ENCODE measurements at places on chromosomes 12 and 14. TPM values are rescaled to one million over a fixed set of nuclear protein-coding genes. Genes with fewer than 3 reads are reported as not detected.

DNA sequence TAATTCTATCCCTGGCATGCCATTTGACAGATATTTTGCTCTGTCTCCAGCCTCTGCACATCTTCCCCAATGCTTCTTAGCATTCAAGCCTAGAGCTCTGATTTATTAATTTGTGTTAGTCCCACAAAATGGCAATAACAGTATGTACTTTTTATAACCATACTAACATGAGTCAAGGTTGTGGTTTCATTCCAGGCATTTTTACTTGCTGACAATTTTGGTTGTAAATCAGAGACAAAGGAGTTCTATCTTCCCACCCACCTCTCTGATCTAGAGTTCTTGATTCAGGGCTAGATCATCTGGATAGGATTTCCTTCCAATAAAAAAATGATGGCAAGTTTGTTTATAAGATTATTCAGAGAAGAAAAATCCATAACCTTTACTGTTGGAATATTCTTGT is 18.5 kb upstream of the CISTR start:
- DNase-seq = no peak

CLEC2B gene
- polyA plus RNA-seq = 2.6 TPM

DNA sequence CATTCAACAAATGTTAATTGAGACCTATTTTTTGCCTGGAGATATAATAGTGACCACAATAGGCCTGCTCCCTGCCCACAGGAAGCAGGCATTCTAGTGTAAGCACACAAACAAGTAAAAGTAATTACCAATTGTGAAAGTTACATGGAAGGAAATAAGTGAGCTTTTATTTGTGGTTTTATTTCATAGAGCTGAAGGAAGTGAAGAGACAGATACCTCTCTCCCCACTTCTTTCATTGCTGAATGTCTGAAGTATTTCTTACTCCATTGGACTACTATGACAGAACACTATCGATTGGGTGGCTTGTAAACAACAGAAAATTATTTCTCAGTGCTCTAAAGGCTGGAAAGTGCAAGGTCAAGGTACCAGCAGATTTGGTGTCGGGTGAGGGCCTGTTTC is 183.5 kb downstream of the PRKCH start:
- no peak for DNase-seq

TCL1B gene
- 0.20 TPM for polyA plus RNA-seq

DNA sequence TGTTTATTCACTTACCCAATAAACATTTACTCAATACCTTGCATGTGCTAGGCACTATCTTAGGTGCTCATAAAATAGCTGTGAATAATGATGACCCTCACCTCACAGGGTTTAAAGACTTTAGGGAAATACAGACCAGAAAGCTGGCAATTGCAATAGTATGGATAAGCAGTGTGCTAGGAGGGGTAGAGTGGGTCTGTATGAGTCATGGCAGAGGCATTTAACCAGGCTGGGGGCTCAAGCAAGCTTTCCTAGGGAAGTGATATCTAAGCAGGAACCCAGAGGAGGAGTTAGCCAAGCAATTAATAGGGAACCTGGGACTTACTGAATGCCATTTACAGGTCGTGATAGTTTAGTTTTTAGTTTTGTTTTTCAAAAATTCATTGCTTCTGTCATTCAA is 123.9 kb upstream of the CCDC198 start:
- no peak for DNase-seq

GRCh38 chr12:47530050-47530449 is 175.8 kb downstream of the RPAP3 start:
- no peak for DNase-seq

DNA sequence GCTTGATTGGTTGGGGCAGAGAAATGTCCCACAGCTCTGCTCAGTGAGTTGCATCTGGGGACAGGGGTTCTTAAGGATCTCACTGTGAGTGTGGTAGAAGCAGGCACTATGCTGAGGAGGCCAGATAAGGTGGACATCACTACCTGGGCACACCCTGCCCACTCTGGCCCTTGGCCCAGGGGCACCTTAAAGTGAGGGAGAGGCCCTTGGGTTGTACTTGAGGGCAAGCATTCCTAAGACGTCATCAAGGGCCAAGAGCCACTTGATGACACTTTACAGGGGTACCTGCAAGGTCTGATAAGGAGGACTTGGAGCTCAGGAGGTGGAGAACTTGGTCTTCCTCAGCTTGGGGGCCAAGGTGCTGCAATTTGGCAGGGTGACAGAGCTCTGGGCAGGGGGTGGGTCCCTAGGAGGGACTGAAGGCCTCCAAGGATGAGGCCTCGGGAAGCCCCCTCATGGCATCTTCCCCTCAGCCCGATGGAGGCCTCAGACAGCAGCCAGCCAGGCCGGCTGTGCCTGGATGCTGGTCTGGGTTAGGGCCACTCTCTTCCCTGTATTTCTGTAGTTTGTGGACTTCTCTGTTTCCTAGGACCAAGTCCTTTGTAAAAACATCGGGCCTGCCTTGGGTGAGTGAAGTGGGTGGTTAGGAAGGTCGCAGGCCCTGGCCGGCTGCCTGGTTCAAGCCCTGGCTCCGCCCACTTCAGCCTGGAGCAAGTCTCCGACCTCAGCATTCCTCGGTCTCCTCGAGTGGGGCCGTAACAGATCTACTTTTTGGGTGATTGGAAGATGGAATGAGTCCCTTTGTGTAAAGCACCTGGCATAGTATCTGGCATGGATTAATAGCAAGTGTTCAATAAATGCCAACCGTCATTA is 24.8 kb downstream of the GPR68 start:
- no peak for DNase-seq

- no peak for DNase-seq
Observed at GRCh38 chr14:70885343-70886022, 21.8 kb upstream of the PCNX1 start.

- no peak for DNase-seq
Observed at GRCh38 chr14:77024171-77024691, 4.3 kb downstream of the IRF2BPL start.

- DNase-seq = no peak
Observed at GRCh38 chr12:130591736-130592135, 124.4 kb downstream of the RIMBP2 start.

DNA sequence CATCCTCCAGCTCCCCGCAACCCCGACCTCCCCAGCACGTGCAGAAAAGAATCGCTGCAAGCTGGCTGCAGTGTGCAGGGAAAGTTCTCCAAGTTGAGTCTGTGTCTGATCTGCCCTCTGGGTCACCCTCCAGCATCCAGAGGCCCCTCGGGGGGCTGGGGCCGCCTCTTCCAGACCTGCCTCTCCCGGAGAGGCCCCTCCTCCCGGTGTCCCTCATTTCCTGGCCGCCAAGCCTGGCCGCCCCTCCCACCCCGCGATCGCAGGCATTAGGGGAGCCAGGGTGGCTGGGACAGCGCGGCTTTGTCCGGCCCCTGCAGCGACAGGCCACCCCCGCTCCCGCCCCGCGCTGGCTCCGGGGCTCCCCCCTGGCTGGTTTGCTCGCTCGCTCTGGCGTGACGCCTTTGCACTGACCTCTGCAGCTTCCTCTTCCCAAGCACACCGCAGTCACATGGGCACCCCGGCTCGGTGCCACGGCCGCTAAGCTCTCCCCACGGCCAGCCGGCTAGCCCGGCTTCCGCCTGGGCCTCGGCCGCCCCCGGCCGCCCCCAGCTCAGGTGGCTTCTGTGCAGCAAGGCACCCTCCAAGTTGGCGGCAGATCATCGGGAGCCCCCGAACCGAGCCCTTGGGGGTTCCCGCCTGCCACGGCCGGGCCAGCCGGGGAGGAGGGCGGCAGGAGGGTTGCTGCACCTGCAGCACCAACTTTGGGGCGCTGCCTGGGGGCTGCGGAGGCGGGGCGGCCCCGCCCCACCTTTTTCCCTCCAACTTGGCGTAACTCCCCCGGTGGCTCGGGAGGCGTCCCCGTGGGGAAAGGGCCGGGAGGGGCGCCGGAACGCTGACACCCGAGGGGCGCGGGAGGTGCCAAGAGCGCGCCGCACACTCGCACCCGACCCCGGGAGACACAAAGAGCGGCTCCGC is 43.7 kb downstream of the KDM2B start:
- peak; percentile 72 for DNase-seq

FLRT2 gene
- polyA plus RNA-seq = 217 TPM

DNA sequence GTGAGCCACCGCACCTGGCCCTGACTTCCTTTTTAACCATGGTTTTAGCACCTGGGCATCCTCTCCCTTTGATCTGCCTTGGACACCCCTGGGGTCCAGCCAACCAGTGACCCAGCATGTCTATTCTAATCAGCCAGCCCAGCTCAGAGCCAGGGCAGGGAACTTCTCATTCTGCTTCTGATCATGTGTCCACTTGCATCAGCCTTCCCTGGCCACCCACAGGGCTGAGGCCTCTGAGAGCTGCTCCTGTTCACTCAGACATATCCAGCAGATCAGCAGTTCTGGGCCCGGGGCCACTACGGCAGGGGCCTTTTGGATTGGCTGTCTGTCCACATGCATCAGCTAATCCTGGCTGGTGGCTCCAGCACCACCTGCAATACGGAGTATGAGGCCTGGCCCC is 117.9 kb upstream of the MAP1LC3B2 start:
- DNase-seq = no peak

OTUB2 gene
- 2.6 TPM for polyA plus RNA-seq

GRCh38 chr14:75176142-75176820 is at the start of gene TMED10:
TMED10 (minus strand) TSS chr14:75176612; CDS start chr14:75176579, 33 bp downstream.
- DNase-seq = peak; percentile 87

DNA sequence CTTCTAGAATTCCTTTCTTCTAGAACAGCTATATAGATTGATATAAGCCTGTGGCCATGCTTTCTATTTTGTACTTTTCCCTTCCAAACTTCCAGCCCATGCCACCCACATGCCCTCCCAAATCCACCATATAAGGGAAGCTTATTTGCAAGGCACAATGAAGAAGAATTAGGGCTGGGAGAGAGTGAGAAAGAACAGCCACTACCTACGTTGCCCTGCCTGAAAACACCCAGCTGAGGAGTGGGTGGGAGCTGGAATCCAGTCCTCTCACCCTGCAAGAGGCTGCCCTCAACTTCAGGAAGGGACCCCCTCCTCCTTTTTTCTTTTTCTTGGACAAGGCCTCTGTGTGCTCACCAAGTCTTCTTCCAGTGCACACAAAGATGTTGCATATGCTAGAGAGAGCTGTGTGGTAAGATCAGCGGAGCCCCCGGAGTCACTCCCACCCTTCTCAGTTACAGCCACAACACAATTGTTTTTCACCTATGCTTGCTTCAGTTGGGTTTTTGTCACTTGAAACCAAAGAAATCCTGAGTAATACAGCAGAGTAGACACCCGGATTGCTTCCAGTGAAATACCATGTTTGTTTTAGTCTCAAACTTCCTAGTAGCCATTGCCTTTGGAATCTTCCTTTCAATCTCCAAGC is 38.8 kb downstream of the CDKL1 start:
- no peak for DNase-seq

DNA sequence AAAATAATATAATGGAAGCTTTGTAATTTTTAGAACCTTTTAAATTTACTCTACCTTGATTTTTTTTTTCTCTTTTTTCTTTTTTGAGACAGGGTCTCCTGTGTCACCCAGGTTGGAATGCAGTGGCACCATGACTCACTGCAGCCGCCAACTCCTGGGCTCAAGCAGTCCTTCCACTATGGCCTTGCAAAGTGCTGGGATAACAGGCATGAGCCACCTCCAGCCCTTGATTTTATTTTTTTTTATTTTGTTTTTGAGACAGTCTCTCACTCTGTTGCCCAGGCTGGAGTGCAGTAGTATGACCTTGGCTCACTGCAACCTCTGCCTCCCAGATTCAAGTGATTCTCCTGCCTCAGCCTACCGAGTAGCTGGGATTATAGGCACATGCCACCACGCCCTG is 65.3 kb upstream of the TRAF3 start:
- DNase-seq = no peak

DNA sequence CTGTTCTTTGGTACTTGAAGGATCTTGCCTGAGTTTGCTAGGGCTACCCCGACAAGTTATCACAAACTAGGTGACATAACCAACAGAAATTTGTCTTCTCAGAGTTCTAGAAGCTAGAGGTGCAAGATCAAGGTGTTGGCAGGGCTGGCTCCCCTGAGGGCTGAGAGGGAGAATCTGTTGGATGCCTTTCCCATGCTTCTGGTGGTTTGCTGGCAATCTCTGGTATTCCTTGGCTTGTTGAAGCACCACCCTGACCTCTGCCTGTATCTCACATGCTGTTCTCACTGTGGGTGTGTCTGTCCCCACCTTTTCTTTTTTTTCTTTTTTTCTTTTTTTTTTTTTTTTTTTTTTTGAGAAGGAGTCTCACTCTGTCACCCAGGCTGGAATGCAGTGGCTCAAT is 81.2 kb downstream of the VCPKMT start:
- no peak for DNase-seq

- no peak for DNase-seq
Observed at GRCh38 chr12:112514926-112515642, 96.3 kb downstream of the PTPN11 start.

DNA sequence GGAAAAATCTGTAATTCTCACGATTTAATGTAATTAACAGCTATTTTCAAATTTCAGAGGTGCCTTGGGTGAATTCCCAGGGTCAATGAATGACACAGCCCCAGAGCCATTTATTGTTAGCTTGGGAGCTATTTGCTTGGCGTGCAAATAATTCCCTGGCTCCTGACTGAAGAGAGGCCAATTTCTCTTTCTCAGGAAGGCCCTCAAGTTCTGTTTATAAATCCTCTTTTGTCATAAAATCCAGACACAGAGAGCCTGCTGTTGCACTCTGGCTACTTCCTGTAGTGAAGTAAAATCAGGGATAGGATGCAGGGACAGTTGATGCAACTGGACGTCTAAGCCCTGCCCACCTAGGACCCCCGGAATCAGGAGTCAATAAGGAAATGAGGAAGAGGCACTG is 154.3 kb downstream of the TMX1 start:
- no peak for DNase-seq

CRY1 gene
- 31.8 TPM for polyA plus RNA-seq

TPPP2 gene
- 0.08 TPM for polyA plus RNA-seq

- no peak for DNase-seq
Observed at GRCh38 chr12:88998421-88998820, 353.9 kb downstream of the DUSP6 start.

- no peak for DNase-seq
Observed at GRCh38 chr12:113633678-113634332, 162.1 kb upstream of the LHX5 start.

All from left renal pelvis (tissue), 4 donors.